NCI-H1048 (cell line): ENCODE measurements at places on chromosomes 11 and 22.

GRCh38 chr22:27107824-27108223 is 450.4 kb downstream of the MIAT start:
- peak; percentile 32 for DNase-seq

GRCh38 chr11:65478388-65479183 is 20.3 kb upstream of the MALAT1 start:
- DNase-seq, result no peak

GRCh38 chr11:71490731-71491390 is 36.2 kb upstream of the KRTAP5-7 start:
- DNase-seq, result no peak

- no peak for DNase-seq
Measured at GRCh38 chr11:122491509-122491908, 164.0 kb upstream of the UBASH3B start.

DNA sequence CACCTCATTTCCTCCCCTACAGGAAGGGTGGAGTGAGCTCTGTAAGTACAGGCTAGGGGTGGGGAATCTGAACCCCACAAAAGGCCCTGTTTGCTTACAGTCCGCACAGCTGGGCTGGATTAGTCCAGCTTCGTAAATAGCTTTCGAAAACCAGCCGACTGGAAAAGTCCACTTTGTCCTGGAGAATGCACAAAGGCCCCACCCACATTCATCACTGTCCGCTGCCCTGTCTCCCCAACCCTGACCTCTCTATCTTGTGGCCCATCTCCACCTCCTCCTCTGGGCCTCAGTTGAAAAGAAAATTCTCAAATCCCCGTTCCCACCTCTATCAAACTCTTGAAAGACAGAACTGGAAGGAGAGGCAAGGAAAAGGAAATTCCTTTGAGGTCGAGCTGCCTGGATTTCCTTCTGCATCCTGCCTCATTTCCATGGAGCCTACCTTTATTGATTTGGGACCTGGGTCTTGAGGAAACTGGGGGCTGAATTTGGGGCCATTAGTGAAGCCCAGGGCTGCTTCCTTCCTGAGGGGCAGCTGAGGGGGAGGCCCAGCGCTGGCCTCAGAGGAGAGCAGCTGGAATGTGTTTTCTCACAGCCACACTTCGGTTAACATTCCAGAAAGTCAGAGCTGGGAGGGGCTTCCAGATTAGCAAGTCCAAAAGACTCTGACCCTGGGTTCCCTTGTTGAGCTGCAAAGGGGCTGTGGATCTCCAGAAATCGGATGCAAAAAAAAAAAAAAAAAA is 147.6 kb downstream of the FBXO7 start:
- no peak for DNase-seq
